ENCODE measurements at places on chromosomes 3 and 15. TPM values are rescaled to one million over a fixed set of nuclear protein-coding genes. Genes with fewer than 3 reads are reported as not detected.

The TAGLN3 gene
- total RNA-seq, result 7.9 TPM

The SLC2A2 gene
- not detected for total RNA-seq

GRCh38 chr15:69854521-69855181 lies 243.1 kb downstream of the TLE3 start:
- peak; percentile 90 for DNase-seq

The C2CD4A gene
- total RNA-seq, result not detected

DNA sequence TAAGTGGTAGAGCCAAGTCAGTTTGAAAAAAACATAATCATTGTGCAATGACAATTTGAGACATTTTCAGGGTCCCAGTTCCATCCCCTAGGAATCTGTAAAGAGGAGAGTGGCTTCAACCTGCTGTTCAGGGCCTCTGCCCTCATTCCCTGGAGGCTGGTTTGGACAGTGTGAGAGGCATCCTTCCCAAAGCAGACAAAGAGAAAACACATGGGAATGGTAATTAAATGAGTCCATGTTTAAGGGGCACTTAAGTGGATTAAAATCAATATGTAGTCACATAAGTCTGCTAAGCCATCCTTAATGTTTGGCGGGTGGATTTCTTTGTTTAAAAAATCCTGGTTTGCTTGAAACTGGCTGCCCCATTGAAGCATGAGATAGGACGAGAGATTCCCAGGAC lies 146.3 kb upstream of the CTDSPL start:
- no peak for DNase-seq

GRCh38 chr3:42229266-42229941 lies 36.6 kb downstream of the CCK start:
- no peak for DNase-seq

- DNase-seq, result no peak
Observed at GRCh38 chr3:67564008-67564407, 90.4 kb downstream of the SUCLG2 start.

DNA sequence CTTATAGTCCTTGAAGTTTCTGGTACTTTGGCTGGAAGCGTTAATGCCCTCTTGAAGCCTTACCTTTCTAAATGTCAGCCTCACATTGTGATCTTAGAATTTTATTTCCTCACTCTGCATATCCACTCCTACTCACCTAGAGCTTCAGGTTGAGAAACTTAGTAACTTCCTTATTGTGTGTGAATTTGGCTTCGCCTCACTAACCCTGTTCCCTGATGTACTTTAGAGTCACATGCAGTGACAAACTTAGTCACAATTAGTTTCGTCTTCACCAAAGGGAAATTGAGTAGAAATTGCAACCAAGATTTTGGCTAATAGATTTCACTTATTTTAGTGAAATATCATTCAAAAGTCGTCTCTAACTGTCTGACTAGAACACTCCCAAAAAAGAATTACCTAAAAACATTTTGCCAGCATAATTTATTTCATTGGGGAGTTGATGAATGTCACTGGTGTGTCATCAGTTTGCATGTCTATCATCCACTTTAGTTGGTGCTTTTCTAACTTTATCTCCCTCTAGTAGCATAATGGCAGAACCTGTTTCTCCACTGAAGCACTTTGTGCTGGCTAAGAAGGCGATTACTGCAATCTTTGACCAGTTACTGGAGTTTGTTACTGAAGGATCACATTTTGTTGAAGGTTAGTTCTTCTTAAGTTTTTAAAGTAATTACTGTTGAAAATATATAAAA lies 960 bp downstream of the MFN1 start:
- DNase-seq, result no peak

GRCh38 chr3:66101901-66102300 lies 63.2 kb upstream of the MAGI1 start:
- no peak for DNase-seq

DNA sequence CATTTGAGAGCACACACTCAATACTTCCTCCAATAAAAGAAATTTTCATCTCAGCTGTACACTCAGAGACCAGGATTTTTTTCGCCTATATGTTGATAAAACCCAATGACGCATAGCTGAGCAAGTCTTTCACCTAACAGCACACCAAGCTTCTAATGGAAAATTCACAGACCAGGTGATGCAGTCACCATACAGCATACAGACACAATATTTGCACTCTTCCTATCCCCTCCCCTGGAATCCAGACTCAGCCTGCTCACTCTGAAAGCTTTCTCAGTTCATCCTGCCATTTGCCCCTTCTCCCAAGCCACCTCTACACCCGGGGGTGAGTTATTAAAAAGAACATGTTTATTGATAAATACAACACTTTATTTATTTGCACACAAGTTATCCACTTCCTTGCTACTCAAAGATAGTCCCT lies 1.7 kb downstream of the TBC1D5 start:
- peak; percentile 66 for DNase-seq

The INKA1 gene
- 2.7 TPM for total RNA-seq

Measured in astrocyte (in vitro differentiated cells and primary cell).